ENCODE measurements at places on chromosomes 1 and 21.

DNA sequence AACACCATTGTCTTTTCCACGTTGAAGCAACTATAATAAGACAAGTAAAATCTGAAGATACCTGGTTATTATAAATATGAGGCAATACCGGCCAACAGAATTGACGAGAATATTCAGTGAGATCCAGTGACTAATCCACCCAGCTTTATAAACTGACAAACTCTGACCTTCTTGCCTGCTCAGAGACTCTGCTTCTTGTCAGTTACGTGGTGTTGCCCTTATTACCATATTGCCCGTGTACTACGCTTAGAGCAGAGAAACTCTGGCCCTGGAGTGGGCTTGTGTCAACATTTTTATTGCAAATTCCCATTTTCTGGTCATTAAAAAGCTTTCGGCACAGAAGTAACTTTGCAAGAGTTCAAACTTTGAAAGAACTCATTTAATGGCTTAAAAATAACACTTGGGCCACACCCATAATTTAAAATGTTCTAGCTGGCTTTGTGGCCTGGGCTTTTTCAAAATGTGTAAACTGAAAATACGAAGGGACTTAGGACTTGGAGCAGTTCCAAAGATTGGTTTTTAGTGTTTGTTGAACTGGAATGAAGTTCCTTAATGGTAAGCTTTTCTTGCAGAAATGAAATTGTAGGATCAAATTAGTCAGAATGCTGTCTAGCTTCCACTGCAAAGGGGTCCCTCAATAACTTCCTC, 266.2 kb downstream of the LMO4 start:
- DNase-seq: no peak

GRCh38 chr1:218478336-218478735, 133.2 kb downstream of the TGFB2 start:
- no peak for DNase-seq

- no peak for DNase-seq
Measured at GRCh38 chr1:151867321-151867720, 13.8 kb upstream of the THEM5 start.

DNA sequence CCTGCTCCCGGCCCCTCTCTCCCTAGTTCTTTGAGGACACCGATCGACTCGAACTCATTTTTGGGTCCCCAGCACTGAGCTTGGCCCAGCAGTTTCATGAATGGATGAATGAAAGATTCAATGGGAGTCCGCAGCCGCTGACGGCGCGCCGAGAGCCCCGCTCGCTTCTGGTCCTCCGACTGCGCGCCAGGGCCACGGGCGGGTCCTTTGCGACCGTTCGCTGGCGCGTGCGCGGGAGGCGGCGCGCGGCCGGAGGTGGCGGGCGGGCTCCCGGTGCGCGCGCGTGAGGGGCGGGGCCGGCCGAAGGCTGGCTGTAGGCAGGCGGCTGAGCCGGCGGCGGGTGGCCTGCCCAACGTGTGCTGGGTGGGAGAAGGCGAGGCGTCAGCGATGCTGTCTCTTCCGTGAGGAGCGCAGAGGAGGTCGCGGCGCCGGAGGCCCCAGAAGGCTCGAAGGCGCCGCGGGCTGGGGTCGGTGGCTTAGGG, at the start of gene MAST2:
MAST2 (plus strand) TSS at position 314 of the 482 bp plus-strand sequence. CDS start 284 bp downstream, outside the sequence.
- peak; percentile 47 for DNase-seq

DNA sequence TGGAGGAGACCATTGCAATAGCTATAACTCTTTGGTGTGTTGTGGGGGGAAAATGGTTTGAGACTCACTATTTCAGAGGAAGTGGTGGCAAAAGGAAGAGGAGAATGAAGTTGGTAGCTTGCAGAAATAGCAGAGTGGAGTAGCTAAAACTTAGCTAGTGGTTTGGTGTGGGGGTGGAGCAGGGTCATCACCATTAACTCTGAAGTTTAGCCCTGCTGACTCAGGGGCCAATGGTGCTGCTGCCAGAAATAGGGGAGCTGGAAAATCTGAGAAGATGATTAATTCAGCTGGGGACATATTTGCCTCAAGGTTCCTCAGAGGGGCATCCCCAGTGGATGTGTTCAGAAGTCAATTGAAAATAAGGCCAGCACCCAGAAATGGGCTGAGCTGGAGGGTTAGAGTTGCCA, 65.4 kb downstream of the RUNX1 start:
- no peak for DNase-seq

DNA sequence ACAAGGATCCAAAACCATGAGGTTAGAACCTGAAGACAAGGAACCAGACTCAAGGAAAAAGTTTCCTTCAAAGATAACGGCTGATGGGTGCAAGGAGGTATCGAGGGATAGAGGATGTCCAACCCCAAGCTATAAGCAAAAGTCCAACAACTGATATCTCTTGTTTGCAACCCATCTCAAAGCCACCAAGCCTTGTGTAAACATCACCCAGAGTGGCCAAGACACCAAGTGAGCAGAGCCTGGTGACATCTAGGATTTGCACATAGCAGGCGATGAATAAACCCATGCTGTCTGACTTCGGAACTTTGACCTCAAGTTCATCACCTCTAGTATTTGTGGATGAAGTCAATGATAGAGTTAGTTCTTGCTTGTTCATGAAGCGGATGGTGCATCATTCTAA, 180.7 kb downstream of the ETS2 start:
- DNase-seq: no peak

GRCh38 chr1:112304126-112304525, 91.9 kb upstream of the CTTNBP2NL start:
- no peak for DNase-seq

DNA sequence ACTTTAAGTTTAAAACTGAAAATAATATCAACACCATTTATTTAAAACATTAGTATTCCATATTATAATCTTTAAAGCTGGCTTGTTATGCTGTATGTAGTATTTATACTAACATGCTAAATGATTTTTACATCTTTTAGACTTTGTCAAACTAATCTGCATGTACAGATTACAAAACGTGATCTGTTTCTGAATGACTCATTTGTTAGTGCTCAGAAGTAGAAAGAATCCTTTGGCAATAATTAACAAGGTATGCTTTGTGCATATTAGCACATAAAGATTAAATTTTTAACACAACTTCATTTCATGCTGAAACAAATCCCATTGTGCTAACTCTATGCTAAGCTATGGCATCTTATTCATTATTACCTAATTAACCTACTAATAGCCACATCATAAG, 242.4 kb downstream of the BARHL2 start:
- no peak for DNase-seq

DNA sequence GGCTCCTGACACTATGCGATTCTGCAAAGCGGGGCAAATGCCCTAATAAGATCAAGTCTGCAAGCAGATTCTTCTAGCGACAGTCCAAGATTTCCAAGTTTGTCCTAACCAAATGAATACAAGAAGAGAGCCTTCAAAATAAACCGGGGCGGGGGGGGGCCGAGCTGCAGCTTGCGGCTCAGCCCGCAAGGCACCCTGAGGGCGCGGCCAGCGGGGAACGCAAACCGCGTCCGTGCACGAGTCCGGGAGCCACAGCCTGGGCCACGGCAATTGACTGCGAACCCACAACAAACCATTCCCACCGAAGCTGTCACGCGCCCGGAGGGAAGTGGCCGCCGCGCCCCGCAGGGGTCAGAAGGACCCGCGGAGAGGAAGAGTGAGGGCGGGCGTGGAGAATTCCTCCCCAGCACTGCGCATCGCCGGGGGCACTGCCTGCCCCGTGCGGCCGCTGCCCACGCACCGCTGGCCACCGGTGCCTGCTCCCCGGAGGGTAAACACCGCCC, 687 bp downstream of the TGFBR3 start:
- no peak for DNase-seq

GRCh38 chr1:20187103-20187812, 940 bp upstream of the PLA2G2C start:
- no peak for DNase-seq

DNA sequence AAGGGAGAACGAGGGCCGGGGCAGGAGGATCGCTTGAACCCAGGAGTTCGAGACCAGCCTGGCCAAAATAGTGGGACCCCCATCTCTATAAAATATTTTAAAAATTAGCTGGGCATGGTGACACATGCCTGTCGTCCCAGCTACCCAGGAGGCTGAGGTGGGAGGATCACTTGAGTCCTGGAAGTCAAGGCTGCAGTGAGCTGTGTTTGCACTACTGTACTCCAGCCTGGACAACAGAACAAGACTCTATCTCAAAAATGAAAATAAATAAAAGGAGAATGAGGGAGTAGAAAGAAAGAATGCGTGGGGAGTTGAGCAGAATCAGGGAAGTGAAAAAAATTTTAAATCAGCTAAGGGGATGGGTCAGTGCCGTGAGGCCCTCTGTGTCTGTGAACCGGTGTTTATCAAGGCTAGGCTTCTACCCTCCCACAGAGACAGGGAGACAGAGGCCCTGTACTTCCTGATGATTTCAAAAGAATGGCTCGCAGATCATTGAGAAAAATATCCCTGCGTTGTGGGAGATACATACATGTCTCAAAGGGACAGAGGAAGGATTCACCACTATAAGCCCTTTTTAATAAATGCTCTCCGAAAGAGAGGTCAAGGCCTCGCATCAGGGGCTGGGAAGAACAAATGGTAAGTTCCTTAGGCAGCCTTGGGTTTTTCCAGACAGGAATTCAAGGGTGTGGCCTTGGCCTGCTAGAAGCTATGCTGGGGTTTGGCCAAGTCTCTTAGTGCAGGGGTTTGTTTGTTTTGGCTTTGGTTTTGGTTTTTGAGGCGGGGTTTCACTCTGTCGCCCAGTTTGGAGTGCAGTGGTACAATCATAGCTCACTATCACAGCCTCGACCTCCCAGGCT, 20.7 kb downstream of the IL10RB start:
- DNase-seq: no peak

- DNase-seq: no peak
Measured at GRCh38 chr1:201552941-201553351, 14.0 kb downstream of the NAV1 start.

DNA sequence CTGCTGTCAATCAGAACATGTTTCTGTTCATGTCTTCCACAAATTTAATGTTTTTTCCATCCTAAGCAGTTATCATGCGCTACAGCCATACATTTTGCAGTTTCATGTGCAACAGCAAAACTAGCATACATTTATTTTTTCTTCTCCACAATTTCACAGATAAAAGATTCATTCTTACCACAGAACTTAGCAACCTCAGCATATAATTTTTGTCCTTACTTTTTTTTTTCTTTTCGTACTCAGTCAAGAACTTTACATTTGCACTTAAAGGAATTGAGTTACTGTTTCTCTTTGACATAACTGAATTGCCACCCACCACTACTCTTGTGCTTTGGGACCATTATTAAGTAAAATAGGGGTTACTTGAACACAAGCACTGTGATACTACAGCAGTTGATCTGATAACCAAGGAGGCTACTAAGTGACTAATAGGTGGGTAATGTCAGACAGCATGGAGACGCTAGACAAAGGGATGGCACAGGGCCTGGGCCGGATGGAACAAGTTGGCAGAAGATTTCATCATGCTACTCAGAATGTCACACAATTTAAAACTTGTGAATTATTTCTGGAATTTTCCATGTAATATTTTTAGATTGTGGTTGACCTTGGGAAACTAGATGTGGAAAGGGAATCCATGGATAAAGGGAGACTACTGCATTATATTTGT, 50.2 kb upstream of the LHX8 start:
- no peak for DNase-seq

Data from NCI-H1417 treated with DMSO at 0.1 percent for 48 hours (cell line).